ENCODE measurements at places on chromosomes 4 and X.
A peak's percentile ranks its signal among the peaks of the same experiment; 100 is the strongest.

GRCh38 chrX:6384371-6384770 is 150.5 kb downstream of the VCX3A start:
- DNase-seq, result no peak

GRCh38 chr4:52588097-52588496 is 71.0 kb downstream of the USP46 start:
- no peak for DNase-seq

DNA sequence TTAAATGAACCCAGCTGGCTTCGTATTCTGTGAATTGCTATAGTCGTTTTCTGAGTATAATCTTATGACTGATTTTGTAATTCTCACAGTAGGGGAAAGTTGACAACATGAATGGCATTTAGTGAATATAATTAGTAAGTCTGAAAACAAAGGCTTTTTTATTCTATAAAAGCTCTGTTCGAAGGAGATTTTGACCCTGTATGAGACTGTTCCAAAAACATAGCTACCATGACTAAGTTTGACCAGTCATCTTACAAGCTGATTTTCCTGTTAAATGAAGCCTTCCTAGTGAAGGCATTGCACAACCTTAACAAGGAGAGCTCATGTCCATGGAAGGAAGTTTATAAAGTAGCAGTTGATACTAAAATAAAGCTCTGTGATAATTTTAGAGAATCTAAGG is 242.3 kb downstream of the RPA4 start:
- no peak for DNase-seq

- no peak for DNase-seq
These were observed 9.7 kb upstream of the GUF1 start for GRCh38 chr4:44668526-44668925.

- DNase-seq, result no peak
These were observed 195.0 kb upstream of the GPRIN3 start for GRCh38 chr4:89502581-89502980.

GRCh38 chrX:40279762-40280161 is 182.0 kb upstream of the BCOR start:
- no peak for DNase-seq

DNA sequence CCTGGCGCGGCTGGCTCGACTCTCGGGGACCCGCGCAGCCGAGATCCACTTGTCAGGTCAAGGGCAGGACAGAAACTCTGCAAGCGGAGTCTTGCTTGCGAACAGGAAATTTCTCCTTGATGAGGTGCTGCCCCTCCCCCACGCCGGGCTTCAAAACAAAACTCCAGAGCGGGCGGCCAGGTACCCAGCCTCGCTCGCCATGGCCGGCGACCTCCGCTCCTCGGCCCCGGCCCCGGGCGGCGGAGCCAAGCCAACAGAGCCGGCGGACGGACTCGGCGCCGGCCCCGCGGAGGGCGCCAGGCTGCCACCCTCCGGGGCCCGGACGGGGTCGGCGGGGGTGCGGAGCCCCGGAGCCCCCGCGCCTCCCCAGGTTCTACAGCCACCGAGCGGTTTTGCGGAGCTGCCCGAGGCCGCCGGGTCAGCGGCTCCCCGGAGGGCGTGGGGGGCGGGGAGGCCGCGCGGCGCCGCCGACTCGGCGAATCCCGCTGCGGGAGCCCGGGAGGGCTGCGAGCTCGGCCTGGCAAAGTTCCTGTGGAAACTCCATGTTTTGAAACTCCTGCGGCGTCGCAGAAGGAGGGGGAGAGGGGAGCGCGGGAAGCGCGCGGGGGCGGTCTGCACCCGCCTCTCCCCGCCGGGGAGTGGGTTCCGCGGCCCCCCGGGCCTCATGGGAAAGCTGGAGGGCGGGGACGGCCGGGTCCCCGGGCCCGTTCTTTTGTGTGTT is 11.7 kb upstream of the BCOR start:
- DNase-seq, result no peak

DNA sequence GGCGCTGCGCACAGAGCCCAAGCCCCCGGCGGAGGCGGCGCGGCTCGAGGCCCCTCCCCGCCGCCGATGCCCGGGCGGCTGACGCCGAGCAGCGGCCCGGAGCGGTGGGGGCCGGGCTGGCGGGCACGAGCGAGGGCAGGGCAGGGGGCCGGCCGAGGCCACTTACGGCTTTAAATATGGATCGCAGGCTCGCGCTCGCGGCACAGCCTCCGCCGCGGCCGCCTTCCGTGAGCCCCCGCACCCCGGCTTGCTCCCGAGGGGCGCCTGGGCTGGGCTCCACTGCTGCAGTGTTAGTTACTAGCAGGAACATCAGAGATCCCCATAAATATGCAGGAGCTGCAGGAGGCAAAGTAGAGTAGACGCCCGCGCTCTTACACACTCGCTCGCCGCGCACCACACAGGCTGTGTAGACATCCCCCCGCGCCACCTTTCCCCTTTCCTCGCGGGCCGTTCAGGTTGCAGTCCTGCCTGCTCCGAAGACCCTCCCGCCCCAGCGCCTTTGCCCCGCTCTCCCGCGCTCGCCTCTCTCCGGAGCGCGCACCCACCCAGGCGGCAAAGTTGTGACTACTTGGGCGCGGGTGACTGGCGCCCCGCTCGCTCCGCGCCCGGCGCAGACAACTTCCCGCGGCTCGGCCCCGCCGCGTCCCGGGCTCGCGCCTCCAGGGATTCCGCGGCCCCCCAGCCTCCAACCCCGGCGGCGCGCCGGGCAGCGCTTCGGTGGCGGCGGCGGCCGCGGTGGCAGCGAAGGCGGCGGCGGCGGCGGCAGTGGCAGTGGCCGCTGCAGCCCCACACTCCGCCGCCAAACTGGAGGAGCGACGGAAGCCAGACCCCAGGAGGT is 152.0 kb upstream of the SLC4A4 start:
- DNase-seq, result no peak

GRCh38 chr4:140081641-140082390 is 72.2 kb downstream of the MAML3 start:
- no peak for DNase-seq

DNA sequence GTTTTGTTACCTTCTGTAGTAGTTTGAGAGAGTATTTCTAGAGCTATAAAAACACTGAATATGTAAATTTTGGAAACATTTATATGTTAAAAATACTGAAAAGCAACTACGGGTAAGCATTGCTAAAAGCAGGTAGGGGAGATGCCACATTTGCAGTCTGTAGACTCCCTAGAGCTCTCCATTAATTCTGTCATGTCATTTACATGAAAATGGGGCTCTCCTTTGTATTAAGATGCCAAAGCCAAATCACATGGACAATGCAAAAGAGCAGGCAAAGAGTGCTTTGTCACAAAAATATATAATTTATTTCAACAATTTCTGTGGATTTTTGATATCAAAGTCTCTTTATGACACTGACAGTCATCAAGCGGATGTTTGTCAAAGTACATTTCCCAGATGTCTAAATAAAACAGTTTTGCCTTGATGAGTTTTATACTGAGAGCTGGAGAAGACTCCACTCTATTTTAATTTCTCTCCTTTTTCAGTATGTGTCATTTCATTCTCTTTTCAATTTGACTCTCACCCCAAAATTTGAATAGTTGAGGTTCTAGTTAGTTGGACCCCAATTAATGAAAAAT is 51.8 kb downstream of the LDB2 start:
- no peak for DNase-seq

GRCh38 chrX:74318672-74319071 is 14.7 kb downstream of the ZCCHC13 start:
- DNase-seq, result no peak

DNA sequence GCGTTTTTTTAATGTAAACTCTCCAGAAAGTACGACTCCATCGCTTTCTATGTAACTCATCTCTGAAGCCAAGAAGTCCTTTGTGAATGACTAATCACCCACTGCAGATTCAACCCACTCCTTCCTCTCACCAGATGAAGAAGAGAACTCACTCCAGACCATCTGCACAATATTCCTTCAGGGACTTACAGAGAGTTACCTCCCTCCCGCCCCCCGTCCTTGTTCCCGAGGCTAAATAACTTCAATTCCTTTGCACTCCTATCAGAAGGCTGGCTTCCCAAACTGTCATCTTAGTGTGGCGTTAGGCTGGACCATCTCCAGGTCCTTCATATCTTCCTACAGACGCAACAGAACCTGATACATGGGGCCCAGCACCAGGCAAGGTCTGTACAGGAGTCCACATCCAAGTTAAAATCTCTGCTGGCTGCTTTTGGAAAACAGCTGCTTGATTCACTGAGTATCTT is 82.4 kb downstream of the AFAP1 start:
- DNase-seq, result peak; percentile 73

- DNase-seq, result no peak
These were observed 2.9 kb downstream of the TMEM129 start for GRCh38 chr4:1718095-1718850.

DNA sequence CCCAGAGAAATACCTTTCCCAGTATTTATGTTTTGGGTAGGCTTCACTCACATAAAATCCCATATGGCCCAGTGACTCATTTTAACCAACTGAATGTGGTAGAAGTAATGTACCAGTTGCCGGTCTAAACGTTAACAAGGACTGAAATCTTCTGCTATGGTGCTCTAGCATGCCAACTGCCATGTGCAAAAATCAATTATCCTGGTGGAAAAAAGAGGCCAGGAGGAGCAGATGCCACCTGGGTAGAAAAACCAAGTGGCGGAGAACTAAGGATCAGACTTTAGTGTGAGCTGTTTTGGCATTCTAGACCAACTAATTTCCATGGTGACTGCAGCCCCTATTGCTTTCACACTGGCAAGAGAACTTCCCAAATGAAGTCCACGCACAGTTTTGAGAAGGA is 1660.7 kb upstream of the ADGRL3 start:
- DNase-seq, result no peak

DNA sequence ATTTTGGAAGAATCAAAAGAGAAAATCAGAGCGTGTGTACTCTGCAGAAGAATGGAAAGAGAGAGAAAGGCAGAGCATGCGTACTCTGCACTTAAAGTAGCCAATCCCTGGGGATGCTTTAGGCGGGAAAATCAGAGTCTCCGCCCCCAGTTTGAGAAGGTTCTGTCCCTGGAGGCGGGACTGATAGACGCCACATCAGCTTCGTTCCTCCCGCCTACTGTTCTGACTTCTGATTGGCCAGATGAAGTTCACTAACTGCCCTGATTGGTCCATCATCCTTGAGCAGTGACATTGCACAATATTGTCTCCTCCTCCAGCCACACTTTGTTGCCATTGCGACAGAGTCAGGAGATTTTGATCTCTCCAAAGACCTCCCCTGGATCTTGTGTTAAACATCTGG is 23.8 kb downstream of the SSX1 start:
- DNase-seq, result no peak

- no peak for DNase-seq
These were observed 1806.6 kb upstream of the AGA start for GRCh38 chr4:179248821-179249220.

- no peak for DNase-seq
These were observed 696 bp downstream of the SCRG1 start for GRCh38 chr4:173398220-173398619.

DNA sequence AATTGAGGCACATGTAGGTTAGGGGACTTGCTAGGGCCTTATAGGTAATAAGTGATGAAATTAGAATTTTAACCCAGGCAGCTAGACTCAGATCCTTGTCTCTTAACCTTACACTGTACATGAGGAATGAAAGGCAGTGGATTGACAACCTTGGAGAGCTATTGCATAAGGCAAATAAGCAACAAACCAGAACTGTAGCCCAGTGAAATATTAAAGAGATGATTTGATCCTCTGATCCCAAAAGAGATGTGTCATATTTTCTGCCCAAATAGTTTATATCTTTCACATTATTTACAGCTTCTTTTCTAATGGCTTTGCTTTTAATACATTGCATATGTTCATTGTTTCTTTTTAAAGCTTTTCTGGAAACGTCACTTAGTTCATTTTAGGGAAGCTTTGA is 252.6 kb downstream of the ANK2 start:
- DNase-seq, result no peak

GRCh38 chr4:142041788-142042187 is 405.4 kb downstream of the IL15 start:
- no peak for DNase-seq

DNA sequence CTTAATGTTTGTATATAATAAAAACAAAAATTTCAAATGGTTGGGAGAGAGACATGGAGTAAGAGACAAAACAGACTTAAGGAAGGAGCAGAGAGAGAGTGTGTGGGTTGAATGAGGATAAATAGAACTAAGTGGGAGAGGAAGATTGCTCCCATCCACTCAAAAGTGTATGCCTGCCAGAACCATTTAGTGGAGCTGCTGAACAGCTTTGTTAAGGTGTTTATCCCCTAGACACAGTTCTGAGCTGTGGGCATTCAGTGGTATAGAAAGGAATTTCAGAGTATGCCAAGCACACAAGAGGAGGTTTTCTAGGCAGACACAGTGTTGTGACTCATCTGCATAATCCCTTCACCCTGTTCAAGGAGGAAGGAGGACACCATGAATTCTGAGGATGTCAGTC is 508.6 kb upstream of the EPHA5 start:
- DNase-seq, result no peak

- DNase-seq, result no peak
These were observed 488 bp downstream of the NAP1L5 start for GRCh38 chr4:88697141-88697540.

DNA sequence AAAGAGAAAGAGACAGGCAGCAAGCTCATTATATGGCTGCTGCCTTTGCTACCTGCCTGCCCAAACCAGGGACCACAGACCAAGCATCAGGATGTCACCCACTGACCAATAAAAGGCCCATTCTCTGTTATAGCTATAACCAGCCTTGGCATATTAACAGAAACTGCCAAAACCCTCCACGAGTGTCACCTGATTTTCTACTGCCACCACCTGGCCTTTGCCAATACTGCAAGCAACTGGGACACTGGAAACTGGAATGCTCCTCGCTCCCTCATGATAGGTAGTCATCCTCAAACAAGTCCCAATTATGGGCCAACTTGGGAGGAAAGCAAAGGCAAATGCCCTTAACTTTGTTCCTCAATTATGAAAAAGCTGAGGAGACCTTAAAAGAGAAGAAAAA is 76.0 kb downstream of the SPIN4 start:
- no peak for DNase-seq

DNA sequence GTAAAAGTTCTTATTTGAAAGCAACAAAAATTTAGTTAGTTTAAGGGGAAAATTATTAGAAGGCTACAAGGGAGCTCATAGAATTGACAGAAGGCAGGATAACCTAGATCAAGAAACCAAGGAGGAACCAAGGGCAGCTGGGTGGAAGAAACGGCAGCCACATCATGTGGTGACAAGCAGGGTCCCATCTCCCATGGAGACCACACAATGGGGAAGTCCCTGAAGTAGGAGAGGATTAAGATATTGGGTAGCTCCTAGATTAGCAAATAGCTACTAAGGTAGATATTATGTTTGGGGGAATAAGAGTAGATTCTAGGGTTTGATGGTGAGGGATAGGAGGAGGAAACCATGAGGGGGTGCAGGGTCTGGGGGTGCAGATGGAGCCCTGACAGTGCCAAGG is 48.0 kb upstream of the TMEM154 start:
- DNase-seq, result no peak

- peak; percentile 58 for DNase-seq
These were observed 55.0 kb upstream of the PAK3 start for GRCh38 chrX:111041018-111041462.
